Hematopoietic multipotent progenitor cell treated with erythropoietin and hydrocortisone succinate and interleukin-3 and kit ligand, for 8 days (in vitro differentiated cells): ENCODE measurements at places on chromosomes 6 and 20.

GRCh38 chr20:53763707-53764414 is 170.2 kb upstream of the ZNF217 start:
- DNase-seq: no peak

- peak; percentile 54 for DNase-seq
Observed at GRCh38 chr6:46042355-46042999, 26.8 kb upstream of the CLIC5 start.

DNA sequence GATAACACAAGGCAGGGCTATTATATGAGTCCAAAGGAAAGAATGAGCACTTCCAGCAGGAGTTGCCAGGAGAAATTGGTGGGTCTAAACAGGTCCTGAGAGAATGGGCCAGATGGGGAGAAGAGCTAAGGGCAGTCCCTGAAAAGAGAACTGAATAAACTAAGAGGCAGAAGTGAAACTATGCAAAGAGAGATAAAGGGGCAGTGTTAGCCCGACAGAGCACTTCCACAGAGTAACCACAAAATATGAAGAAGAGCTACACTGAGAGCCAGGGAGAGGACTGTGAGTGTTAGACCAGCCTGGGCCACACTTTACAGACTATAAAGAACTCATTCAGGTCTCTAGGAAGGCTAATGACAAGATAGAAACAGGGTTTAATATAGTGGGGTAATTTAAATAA is 43.8 kb downstream of the RALGAPA2 start:
- DNase-seq: peak; percentile 51

GRCh38 chr6:46935687-46936086 is 13.9 kb upstream of the ADGRF5 start:
- DNase-seq: no peak

DNA sequence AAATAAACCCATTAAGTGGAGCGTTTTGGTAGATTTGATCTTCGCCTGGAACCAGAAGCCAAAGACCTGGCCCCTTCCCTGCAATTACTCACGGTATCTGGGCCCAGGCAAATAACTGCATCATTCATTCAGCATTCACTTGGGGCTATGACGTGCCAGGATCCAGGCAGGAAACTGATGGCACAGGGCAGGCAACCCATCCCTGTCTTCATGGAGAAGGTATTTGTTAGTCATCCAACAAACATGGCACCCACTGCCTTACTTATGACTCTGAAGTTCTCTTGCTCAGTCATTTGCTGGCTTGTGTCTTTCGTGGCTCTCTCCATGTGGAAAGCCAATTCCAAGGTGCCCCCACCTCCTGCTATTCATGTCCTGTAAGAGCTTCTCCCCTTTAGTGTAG is 232.4 kb downstream of the BMP7 start:
- no peak for DNase-seq

DNA sequence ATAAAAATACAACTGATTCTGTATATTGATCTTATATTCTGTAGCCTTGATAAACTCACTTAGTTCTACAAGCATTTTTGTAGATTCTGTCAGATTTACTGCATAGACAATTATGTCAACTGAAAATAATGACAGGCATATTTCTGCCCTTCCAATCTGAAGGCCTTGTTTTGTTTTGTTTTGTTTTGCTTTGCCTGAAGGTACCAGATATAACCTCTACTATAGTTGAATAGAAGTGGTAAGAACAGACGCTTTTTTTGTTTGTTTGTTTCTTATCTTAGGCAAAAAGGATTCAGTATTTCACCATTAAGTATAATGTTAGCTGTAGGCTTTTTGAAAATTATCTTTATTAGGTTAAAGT is 64.6 kb upstream of the RSPO3 start:
- no peak for DNase-seq

- DNase-seq: no peak
Observed at GRCh38 chr6:126534401-126534800, 194.5 kb downstream of the CENPW start.

DNA sequence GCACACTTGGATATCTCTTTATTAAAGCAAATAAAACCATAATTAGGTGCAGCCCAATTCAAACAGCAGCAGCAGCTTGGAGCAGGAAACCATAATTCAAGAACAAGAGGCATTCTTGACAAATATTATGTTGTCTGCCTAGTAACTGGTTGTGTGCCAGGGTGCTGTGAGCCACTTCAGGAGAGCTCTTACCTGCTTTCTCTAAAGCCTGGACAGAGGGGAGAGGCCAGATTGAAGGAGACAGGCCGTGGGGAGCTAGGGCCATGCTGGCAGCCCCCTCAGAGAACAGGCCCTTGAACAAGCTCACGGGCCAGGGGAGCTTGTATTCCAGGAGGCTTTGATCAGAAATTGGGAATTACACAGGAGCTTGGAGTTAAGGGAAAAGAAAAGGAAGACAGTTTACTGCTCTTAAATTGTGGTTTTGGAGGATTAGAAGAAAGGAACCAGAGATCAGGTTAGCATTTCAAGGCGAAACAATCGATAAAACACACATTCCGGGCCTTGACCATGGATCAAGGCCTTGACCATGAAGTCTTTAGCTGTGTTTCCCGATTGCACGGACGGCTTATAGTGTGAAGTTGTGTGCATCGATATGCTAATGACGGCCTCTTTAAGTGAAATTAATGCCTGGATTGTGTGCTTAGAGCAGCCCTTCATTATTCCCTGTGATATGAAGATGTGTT is 69.8 kb upstream of the NKX2-2 start:
- DNase-seq: no peak

DNA sequence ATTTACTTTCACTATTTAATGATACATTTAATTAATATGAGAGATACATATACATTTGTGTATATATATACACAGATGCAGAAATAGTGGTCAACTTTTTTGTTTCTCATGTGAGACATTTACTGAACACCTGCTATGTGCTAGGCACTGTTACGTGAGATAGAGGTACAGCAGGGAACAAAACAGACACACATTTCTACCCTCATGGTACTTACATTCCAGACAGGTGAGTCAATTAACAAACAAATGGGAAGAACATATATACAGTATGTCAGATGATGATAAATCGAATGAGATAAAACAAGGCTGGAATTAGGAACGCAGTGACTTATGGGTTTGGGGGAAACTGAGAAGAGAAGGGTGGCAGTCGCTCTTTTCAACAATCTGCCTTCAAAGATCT is 5.1 kb downstream of the TFB1M start:
- no peak for DNase-seq

DNA sequence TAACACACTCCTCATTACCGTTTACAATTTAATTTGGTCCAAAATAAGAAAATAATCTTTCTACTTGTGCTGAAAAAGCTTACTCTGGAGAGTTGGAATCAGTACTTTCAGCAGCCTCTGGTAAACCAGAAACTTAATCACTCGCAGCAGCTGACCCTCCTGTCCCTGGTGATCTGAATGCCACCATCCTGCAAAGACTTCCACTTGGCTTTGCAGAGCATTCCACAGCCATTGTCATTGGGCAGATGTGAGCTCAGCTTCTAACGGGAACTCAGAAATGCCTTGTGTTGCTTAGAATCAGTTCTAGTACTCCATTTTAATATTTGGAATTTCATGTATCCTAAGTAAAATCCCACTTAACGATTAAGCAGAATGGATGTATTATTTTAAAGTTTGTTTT is 59.7 kb downstream of the PHACTR1 start:
- no peak for DNase-seq

GRCh38 chr20:17664025-17664633 is 17.9 kb downstream of the RRBP1 start:
- DNase-seq: peak; percentile 60

GRCh38 chr20:57396212-57396983 is 5.2 kb downstream of the RBM38 start:
- DNase-seq: no peak

DNA sequence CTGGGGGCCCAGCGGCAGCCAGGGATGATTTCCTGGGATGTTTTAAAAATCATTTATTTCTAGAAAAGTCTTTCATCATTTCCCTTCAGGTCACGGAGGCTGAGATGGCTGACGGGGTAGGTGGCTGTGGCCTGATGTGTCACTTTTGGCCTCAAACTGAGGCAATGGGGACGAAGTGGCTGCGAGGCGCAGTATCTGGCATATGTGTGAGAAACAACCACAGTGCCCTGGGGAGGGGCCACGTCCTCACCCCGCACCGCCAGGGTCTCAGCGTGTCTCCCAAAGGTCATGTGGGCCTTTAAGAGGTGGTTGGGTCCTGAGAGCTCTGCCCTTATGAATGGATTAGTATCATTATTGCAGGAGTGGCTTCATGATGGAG is 120.0 kb downstream of the CEBPB start:
- DNase-seq: no peak

DNA sequence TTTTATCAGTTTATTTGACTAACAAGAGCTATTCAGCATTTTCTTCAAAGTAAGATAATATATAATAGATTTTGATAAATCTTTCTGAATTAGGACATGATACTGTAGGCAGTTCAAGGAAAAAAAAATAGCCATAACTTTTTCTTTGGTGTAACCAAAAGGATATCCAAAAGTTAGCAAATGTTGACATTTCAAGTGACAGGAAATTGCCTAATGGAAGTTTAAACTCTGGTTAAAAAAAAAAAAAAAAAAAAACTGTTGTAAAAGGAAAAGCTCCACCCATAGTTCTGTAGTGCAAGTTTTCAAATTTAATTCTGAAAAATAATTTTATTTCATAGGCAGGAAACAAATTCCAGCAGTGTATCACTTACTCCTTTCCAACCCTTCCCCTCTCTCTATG is 18.8 kb downstream of the HEBP2 start:
- DNase-seq: no peak

GRCh38 chr20:42080956-42081355 is 462.8 kb upstream of the CHD6 start:
- no peak for DNase-seq

- DNase-seq: peak; percentile 83
Observed at GRCh38 chr20:23161968-23162696, 76.0 kb upstream of the CD93 start.

DNA sequence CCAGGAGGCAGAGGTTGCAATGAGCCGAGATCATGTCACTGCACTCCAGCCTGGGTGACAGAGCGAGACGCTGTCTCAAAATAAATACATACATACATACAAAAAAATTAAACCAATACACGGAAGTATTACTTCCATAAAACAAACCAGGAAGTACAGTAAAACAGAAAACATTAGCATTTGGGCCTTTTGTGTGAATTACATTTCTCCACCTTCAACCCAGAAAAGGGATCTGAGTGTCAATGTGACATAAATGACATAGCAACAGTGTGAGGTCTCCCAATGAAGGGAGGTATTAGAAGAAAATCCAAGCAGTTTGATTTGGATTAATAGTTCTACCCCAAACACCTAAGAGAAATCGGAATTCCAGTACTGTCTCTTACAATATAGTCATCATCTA is 10.1 kb downstream of the CSNK2A1 start:
- no peak for DNase-seq

DNA sequence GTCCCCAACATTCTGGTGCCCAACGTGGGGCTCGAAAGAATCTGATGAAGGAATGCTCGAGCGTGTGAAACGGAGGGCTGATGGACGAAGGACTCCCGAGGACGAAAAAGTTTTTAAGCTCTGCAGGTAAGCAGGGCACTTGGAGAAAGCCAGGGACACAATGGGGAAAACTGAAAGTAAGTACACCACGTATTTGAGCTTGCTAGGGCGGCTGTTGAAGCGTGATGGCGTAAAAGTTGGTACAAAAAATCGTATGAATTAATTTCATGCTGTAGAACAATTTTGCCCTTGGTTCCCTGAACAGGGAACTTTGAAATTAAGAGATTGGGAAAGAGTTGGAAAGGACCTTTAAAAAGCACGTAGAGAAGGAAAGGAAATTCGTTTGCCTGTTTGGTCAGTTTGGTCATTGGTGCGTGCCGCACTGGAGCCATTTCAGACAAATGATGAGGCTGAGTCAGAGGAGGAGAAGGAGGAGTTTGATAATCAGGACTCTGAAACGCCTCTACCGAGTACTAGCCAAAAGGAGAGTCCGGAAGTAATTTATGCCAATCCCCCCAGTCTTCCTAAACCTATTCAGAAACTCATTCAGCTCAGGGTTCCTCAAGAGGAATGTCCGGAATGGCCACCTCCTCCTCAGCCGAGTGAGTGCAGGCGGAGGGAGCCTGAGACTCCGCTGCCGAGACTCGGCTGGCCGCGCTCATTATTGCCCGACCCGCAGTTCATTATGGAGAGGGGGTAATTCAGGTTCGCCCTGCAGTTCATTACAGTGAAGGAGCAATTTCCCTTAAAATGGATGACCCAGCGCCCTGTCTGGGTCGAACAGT is 59.2 kb upstream of the PRSS16 start:
- DNase-seq: peak; percentile 94

DNA sequence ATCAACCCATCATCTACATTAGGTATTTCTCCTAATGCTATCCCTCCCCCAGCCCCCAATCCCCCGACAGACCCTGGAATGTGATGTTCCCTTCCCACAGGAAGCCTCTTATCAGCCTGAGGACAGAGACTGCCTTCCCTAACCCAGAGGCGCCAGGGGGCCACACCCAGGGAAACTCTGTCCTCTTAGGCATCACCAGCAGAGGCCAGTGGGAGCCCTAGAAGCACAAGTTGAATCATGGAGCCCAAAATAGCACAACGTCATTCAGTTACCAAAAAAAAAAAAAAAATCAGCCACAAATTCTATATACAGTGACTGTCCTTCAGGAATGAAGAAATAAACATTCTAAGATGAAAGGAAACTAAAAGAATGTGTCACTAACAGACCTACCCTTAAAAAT is 625.7 kb downstream of the TFAP2A start:
- no peak for DNase-seq

GRCh38 chr20:41362748-41363140 is 3.9 kb downstream of the EMILIN3 start:
- no peak for DNase-seq

DNA sequence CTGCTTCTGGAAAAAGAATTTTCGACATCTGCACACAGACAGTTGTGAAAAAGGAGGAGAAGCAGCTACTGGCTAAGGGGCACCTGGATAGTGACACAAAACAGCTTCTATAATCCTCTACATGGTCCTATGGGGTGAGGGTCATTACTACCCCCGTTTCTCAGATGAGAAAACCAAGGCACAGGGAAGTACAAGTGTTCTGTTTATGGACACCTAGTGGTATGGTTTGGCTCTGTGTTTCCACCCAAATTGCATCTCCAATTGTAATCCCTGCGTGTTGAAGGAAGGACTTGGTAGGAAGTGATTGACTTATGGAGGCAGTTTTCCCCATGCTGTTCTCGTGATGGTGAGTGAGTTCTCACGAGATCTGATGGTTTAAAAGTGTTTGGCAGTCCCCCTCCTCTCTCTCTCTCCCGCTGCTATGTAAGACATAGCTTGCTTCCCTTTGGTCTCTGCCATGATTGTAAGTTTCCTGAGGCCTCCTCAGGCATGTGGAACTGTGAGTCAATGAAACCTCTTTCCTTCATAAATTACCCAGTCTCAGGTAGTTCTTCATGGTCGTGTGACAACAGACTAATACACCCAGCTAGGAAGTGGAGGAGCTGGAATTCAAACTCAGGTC is 2.5 kb upstream of the KCNK15 start:
- no peak for DNase-seq

GRCh38 chr20:25247000-25247517 is 826 bp upstream of the PYGB start:
- DNase-seq: peak; percentile 51

- no peak for DNase-seq
Observed at GRCh38 chr20:12237772-12238171, 320.1 kb downstream of the BTBD3 start.

GRCh38 chr6:4383910-4384638 is 248.7 kb upstream of the ECI2 start:
- no peak for DNase-seq
